Epithelial cell of proximal tubule (primary cell): ENCODE measurements at places on chromosomes 1 and 21. TPM values are rescaled to one million over a fixed set of nuclear protein-coding genes. Genes with fewer than 3 reads are reported as not detected.

Gene RNASEL
- 1.7 and 2.5 TPM in 2 replicates for total RNA-seq

- DNase-seq: no peak
Measured at GRCh38 chr1:98008373-98008772, 87.5 kb upstream of the DPYD start.

DNA sequence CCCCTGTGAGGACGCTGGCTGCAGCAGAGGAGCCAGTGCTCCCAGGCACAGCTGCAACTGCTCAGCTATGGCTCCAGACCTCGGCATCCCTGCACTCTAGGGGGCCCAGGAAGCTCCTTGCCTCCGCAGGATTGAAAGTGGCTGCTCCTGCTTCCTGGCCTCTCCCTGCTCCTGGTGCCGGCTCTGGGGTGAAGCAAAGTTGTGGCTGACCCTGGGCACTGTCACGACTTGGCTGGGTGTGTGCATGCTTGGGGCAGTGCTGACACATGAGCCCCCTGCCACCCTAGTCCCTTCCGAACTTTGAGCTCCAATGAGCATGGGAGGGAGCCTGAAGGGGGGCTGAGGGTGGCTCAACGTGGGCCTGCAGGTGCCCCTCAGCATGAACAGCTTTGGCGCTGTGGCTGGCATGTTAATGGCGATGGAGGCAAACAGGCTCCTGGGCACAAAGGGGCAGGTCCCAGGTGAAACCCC, 1512.2 kb downstream of the KCNT2 start:
- DNase-seq: no peak

- peak; percentile 3 for DNase-seq
Measured at GRCh38 chr1:75265792-75266191, 131.6 kb downstream of the LHX8 start.

Gene CAMK1G
- total RNA-seq: 0.23 TPM in 1 of 2 replicates, not detected in the other

Gene OPTC
- total RNA-seq: not detected in 2 replicates

Gene POU3F1
- total RNA-seq: not detected in 2 replicates
